ENCODE measurements at places on chromosomes 7 and 10. TPM values are rescaled to one million over a fixed set of nuclear protein-coding genes. Genes with fewer than 3 reads are reported as not detected.
A peak's percentile ranks its signal among the peaks of the same experiment; 100 is the strongest.

- H3K27me3 ChIP-seq, result no peaks in the 10 kb centered on the region
- peak overlapping the region; percentile 80 for H3K27ac ChIP-seq
- H3K4me3 ChIP-seq, result no peak overlapping the region
- DNase-seq, result no peak
- H3K4me1 ChIP-seq, result peaks cover 35% of the 10 kb centered on the region
Measured at GRCh38 chr10:79266543-79267312, 80.5 kb upstream of the PPIF start.

The CCSER2 gene
- total RNA-seq, result 138 TPM

- H3K36me3 ChIP-seq, result no peaks in the 10 kb centered on the region
- no peaks in the 10 kb centered on the region for H3K27me3 ChIP-seq
- H3K27ac ChIP-seq, result no peak overlapping the region
- no peak for DNase-seq
Measured at GRCh38 chr10:83517456-83517855, 621.9 kb upstream of the GHITM start.

The EGFR gene
- not detected for total RNA-seq

- no peak for DNase-seq
- H3K4me3 ChIP-seq, result no peak overlapping the region
- H3K36me3 ChIP-seq, result no peaks in the 10 kb centered on the region
- H3K27ac ChIP-seq, result no peak overlapping the region
- no peaks in the 10 kb centered on the region for H3K27me3 ChIP-seq
Measured at GRCh38 chr7:57425969-57426628, 23.9 kb upstream of the ZNF716 start.

DNA sequence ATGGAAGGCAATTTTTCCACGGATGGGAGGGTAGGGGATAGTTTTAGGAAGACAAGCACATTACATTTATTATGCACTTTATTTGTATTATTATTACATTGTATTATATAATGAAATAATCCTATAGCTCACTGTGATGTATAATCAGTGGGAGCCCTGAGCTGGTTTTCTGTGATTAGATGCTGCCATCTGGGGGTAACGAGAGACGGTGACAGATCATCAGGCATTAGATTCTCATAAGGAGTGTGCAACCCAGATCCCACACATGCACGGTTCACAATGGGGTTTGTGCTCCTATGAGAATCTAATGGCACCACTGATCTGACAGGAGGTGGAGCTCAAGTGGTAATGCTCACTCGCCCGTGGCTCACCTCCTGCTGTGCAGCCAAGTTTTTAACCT, 103.9 kb upstream of the STK17A start:
- H3K4me1 ChIP-seq, result peaks cover 9% of the 10 kb centered on the region
- H3K36me3 ChIP-seq, result peaks cover 2% of the 10 kb centered on the region
- peaks cover 21% of the 10 kb centered on the region for H3K27me3 ChIP-seq
- no peak overlapping the region for H3K27ac ChIP-seq

- DNase-seq, result no peak
- H3K27me3 ChIP-seq, result no peaks in the 10 kb centered on the region
- no peak overlapping the region for H3K27ac ChIP-seq
- H3K4me1 ChIP-seq, result no peaks in the 10 kb centered on the region
- H3K4me3 ChIP-seq, result no peak overlapping the region
- H3K36me3 ChIP-seq, result no peaks in the 10 kb centered on the region
Measured at GRCh38 chr7:11896663-11897062, 64.7 kb upstream of the THSD7A start.

The NKX2-3 gene
- total RNA-seq, result not detected

The C10orf105 gene
- 0.37 TPM for total RNA-seq
